ENCODE measurements at places on chromosomes 5 and 9.

GRCh38 chr5:103409013-103409670 is 150.6 kb downstream of the MACIR start:
- DNase-seq, result no peak

- DNase-seq, result no peak
Measured at GRCh38 chr5:66136053-66136452, 8.0 kb upstream of the SREK1 start.

DNA sequence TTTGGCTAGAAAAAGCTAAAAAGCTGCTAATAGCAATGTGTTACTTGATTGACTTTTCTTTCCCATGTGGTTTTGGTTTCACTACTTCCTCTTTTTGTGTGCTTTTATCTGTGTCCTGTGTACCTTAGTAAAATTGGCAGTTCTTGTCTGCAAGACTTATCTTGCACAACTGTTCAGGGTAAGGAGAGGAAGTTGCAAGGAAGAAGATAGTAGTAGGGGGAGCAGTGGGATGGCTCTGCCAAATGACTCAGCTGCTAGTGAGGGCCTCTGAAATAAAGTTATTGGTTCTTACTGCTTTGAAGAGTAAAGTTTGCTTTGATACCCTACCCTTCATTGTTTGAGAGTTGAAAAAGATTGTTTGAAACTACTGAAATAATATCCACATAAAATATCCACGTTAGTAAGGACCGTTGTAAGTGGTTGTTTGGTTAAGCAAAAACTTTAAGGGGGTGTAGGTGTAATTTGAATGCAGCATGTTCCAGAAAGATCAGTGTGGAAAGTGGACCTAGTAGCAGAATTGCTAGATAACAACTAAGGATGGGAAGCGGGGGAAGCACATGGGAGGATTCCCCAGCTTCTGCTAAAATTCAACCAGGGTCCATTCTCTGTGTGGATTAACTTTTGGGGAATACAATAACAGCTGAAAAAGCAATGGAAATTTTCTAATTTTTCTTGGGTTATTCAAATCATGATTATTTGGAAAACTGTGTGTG is 123.5 kb downstream of the SCAMP1 start:
- no peak for DNase-seq

GRCh38 chr5:122306461-122306860 is 5.6 kb upstream of the SNCAIP start:
- no peak for DNase-seq

DNA sequence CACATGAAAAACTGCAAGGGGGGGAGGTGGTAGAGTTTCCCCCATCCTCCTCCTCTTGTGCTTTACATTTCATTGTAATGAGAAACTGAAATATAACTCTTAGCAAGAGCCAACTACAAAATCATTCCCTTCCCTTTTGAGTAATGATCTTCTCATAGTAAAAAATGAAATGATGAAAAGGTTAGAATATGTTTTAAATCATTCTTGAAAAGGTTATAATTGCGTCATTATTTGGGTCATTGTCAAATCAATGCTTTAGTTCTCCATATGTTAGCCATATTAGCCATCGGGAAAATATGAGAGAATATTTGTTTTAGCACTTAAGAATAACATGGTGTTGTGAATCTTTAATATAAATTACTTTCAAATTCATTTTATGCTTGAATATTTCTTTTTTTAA is 1185.0 kb upstream of the CDH18 start:
- no peak for DNase-seq

GRCh38 chr9:95137587-95138145 is 179.8 kb downstream of the FANCC start:
- DNase-seq, result no peak

GRCh38 chr9:71911908-71912335 is 483 bp downstream of the C9orf85 start:
- DNase-seq, result no peak

- no peak for DNase-seq
Measured at GRCh38 chr5:160450164-160450932, 28.7 kb downstream of the PTTG1 start.

- no peak for DNase-seq
Measured at GRCh38 chr5:139634541-139634940, 13.6 kb upstream of the CXXC5 start.

GRCh38 chr5:60494635-60495034 is 205.3 kb downstream of the DEPDC1B start:
- no peak for DNase-seq

GRCh38 chr5:139413963-139414362 is 10.1 kb upstream of the SPATA24 start:
- no peak for DNase-seq

DNA sequence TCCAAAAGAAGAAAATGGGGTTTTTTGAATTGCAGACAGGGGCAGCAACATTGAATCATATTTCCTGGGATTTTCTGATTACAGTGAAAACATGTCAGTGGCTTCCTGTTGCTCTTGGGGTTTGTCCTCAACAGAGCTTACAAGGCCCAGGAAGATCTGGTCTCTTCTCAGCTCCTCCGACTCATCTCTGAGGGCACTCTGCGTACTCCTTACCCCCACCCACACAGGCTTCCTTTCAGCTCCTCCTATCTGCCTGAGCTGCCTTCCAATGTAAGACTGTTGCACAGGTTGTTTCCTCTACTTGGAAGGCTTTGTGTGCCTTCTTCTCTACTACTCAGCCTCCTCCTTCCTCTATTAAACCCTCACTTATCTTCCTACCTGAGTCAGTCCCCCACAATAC is 245.1 kb upstream of the MEF2C start:
- no peak for DNase-seq

DNA sequence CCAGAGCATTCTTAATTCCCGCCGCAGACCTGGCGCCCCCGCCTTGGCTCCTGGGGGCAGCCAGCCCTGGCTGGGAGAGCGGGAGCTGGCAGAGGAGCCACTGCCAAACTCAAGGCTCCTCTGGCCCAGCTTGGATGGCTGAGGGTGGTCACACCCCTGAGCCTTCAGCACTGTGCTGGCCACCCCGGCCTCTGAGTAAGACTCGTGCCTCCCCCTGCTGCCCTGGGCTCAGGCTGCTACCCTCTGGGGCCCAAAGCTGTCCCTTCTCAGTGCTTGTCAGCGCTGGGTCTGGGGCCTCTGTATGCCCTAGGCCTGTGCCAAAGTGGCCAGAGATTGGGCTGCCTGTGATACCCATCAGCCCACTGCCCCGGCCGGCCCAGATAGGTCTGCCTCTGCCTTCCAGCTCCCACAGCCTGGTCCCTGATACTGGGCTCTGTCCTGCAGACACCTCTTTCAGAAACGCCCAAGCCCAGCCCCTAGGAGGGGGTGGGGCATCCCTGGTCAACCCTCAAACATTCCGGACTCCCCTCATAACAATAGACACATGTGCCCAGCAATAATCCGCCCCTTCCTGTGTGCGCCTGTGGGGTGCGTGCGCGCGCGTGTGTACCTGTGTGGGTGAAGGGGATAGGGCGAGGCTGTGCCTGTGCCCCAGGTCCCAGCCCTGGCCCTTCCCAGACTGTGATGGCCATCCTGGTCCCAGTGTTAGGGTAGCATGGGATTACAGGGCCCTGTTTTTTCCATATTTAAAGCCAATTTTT is 4.4 kb upstream of the PRR7 start:
- DNase-seq, result no peak

DNA sequence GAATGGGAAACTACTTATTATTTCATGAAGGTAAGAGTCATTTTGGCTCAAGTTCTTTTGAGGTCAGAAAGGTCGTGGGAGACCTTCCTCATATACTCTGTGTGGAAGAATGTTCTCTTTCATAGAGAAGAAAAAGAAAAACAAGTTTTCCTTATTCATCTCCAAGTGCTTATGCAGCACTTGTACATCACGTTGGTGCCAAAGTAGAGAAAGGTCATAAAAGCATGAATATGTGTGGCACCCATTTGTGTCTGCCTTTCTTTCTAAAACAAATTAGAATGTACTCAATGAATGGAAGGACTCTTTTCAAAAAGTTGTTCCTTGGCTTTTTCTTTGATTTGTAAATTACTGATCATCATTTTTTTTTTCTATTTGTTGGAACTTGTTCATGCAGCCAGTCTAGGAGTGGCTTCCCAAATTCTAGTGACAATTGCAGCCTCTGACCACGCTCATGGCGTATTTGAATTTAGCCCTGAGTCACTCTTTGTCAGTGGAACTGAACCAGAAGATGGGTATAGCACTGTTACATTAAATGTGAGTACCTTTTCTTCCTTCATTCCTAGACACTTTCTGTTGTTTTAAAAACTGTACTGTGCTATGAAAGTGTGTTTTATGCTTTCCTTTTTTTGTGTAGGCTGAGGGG is 122.4 kb downstream of the ADGRV1 start:
- no peak for DNase-seq

DNA sequence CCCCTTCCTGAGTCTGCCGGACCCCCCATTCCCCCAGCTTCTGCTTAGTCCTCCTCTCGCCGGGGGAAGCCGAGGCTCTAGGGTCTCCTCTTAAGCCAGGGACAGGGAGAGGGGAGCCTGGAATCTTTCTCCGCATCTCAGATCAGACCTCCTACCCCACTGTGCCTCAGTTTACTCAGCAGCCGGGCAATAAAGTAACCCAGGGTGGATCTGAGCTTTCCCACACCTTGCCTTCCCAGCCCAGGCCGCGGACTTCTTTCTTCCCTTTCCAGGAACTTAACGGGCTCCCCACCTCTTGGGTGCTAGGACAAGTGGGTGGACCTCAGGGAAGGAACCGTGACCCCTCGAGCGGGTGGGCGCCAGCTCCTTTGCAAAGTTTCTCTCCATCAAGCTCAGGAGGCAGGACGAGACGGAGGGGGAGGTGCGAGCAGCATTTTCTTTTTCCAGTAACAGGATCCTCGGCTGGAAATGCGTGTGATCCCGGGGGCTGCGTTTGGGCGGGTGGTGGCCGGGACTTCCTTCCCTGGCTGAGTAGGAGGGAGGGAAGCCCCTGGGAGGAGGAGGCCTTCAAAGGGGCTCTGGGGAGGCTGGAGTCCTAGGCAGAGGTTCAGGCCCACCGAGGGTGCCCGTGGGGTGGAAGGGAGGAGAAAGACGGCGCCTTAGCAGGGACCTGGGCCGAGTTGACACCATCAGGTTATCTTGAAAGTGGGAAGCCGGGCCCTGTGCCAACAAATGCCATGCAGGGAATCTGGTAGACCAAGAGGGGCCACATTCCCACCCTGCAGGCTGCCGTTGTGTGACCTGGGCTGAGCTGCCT is 795 bp downstream of the DAB2IP start:
- no peak for DNase-seq

DNA sequence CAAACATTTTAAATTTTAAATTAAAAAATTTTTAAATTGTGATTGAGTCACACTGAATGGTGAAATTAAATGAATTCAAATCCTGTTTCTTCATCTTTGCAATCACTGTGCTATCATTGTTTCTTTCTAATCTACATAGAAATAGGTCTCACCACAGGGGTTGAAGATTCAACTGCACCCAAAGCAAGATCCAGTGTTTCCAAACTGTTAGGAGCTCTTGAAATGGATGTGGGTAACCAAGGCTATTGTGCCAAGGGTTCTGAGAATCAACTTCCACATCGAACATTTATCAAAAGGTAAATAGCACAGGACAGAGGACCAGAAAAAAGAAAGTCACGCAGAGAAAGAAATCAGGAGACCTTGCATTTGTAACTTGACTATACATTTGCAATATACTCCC is 172.6 kb upstream of the RASEF start:
- no peak for DNase-seq

DNA sequence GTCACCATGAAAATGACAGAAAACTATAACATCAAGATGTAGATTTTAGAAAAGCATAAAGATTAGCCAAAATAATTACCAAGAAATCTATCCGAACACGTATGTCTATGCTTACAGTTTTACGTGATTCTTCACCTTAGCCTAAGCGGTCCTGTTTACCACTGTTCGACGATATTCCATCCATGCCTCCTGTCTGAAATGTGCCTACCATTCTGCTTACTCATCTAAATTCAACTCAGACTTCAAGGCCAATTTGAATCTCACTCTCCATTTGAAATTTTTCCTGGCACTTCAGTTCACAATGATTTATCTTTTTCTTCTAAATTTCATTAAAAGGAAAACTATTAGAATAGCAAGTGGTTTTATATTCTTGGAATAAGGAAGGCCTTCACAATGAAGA is 15.4 kb downstream of the ZDHHC21 start:
- no peak for DNase-seq

- no peak for DNase-seq
Measured at GRCh38 chr9:5630081-5630507, 1.2 kb downstream of the RIC1 start.

DNA sequence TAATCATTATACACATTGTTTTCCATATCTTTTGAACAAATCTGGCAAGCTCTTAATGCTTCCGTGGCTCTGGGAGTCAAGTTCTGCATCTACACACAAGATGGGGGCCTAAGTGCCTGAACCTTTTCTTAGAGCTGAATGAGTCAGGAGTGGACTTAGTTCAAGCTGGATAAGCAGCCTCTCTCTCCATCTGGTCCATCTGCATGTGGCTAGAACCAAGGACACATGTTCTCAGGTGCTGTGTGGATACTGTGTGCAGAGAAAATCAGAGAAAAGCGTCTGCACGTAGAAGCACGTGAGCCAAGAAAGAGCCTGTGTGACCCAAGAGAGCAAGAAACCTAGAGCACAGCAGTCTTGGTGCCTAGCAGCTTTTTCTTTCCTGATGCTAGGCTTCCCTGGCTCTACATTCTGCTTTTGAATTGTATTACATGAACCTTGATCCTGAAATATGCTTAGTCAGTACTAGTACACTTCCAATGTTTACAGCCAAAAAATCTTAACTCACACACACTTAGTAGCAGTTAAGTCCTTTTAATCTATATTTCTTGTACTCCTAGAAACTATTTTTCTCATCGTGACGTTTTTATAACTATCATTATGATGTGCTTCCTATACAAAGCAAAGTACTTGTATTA is 1798.9 kb downstream of the MAT2B start:
- no peak for DNase-seq

DNA sequence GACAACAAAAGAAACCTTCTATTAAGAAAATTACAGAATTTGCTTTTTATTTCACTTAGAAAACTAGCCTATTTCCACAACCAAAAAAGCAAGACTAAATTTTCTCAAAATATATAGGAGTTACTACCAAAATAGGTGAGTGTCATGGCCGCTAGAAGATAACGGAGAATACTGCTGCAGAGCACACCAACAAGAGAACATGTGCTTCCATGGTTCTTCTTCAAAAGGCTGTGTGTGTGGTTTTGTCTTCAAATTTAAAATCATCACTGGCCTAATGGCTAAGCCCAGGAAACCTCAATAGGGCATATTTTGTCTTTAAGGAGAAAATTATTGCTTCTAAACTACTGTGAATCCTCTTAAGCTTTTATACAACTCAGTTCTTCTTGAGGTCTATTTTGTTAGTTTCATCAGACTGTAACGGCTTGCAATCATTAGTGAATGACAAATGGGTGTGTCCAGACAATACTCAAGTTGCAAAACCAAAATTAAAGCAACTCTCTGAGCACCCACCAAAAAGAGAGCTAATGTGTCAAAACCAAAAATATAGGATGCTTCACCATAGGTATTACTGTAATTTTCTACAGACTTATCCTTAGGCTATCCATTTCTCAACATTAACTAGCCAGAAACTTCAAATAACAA is 3.3 kb downstream of the SETX start:
- no peak for DNase-seq

- peak; percentile 18 for DNase-seq
Measured at GRCh38 chr9:136342181-136343120, 15.1 kb downstream of the GPSM1 start.
